ENCODE measurements at places on chromosomes 2 and 18.

- peak; percentile 37 for DNase-seq
These were observed 86.4 kb downstream of the AP1S3 start for GRCh38 chr2:223751012-223751411.

GRCh38 chr2:217058791-217059755, 199.2 kb upstream of the TNP1 start:
- peak; percentile 17 for DNase-seq

GRCh38 chr2:81675641-81676040, 1371.1 kb upstream of the LRRTM1 start:
- DNase-seq = no peak

DNA sequence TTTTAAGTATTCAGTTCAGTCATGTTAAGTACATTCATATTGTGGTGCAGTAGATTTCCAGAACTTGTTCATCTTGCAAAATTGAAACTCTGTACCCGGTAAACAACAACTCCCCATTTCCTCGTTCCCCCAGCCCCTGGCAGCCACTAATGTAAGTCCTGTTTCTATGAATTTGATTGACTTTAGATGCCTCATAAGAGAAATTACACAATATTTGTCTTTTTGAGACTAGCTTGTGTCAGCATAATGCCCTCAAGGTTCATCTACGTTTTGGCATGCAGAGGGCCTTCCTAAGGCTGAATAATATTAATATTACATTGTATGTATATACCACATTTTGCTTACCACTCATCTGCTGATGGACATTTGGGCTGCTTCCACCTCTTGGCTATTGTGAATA, 30.9 kb downstream of the METTL21A start:
- DNase-seq = no peak

- DNase-seq = peak; percentile 75
These were observed 8.7 kb upstream of the AAK1 start for GRCh38 chr2:69652206-69652605.

- DNase-seq = no peak
These were observed 44.3 kb upstream of the NEUROD1 start for GRCh38 chr2:181724662-181725061.

DNA sequence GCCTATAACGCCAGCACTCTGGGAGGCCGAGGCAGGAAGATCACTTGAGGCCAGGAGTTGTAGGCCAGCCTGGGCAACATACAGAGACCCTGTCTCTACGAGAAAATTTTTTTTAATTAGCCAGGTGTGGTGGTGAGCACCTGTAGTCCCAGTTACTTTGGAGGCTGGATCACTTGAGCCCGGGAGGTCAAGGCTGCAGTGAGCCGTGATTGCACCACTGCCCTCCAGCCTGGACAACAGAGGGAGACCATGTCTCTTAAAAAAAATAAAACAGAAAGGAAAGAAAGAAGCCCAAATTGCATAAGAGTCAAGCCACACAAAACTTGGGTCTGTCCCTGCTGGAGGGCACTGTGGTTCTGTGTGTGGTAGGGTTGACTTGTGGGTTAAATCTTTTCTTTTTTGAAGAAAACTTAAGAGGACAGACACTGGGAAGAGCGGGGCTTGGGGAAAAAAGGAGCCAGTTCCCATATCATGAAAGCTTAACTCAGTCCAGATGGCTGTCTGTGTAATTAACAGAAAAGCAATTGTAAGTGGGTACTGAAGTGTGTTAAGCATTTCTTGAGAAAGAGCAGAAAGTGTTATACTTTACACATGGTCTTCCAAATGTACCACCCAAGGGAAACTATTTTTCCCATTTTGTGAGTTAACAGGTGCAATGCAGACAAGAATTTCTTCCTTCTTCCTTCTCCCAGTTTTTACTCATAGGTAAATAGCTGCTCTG, 115.1 kb downstream of the ALPK2 start:
- no peak for DNase-seq

DNA sequence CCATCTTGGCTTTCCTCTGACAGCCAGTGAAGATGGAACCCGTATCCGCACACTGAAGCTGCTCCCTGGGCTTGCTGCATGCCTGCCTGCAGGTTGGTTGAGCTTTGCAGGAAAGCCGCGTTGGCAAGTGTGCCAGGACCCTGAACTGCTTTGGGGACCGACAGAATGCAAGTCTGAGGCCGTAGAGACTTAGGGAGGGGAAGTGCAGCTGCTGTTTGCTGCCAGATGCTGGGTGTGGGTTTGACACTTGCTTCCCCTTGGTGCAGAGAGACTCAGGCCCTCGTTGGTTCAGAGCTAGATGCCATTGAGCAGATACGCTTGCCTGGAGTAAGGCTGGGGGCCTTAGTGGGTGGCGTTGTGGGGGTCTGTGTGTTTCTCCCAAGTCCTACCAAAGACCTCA, 13.1 kb upstream of the PHLPP1 start:
- DNase-seq = no peak

DNA sequence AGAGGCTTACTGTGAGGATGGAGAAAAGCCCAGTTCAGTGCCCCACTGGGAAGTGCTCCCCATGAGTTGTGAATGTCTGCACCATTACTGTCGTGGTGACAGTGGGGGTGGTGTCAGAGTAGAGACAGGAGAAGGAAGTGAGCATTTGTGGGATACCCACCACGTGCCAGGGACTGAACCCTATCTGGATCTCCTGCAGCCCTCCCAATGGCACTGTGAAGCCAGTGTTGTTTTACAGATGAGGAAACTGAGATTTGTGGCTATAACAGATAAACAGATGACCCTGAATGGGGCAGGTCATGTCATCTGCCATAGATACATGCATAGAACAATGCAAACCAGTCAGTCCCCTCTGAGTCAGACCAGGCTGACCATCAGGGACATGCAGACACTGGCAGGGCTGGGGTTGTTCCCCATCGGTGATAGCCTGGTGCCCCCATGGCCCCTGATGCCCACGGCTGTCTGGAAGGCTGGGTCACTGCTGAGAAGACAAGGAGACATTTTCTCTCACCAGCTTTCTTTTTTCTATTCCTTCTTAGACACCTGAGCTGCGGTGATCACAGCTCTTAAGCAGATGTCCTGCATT, 60.8 kb downstream of the EMILIN2 start:
- DNase-seq = no peak

- DNase-seq = no peak
These were observed 257.1 kb downstream of the MYO3B start for GRCh38 chr2:170434900-170435621.

GRCh38 chr2:234292962-234293243, 204.0 kb downstream of the ARL4C start:
- DNase-seq = no peak

- no peak for DNase-seq
These were observed 202.8 kb downstream of the WDR7 start for GRCh38 chr18:56853961-56854360.

DNA sequence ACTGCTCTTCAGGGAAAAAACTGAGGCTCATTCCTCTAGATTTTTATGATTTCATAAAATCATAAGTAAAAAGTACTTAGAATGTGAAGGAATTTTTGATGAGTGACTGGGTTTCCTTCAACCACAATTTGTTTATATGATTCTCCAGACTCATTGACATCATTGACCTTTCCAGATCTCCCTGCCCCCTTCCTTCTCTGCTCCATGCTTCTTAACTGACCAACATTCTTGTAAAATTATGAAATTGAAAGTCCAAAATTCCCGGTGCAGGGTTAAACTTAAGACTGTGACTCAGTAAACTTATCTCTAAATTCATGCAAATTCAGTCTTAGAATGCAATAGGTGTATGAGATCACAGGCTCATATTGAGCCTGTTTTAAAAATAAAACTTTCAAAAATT, 648.9 kb downstream of the TDRD15 start:
- DNase-seq = peak; percentile 79

DNA sequence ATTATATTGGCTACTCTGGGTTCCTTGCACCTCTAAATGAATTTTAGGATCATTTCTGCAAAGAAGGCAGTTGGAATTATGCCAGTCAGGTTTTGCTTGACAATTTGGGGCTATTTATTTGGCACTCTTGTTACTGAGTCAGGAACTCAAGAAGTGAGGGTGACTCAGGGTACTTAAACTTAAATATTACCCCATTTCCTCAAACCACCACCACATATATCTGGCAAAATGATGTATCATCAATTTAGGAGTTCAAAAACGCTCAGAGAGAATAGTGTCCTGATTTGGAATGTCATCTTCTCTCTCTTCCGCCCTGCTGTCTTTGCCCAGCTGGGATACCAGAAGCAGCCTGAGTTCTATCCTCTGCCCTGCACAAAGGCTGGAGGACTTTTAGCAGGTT, 2.4 kb upstream of the THNSL2 start:
- no peak for DNase-seq
